Activated T-cell treated with anti-CD3 and anti-CD28 coated beads, Interleukin-2, amount 50 U/mL, for 1 hour (primary cell): ENCODE measurements at places on chromosomes 12 and 14.

- DNase-seq, result no peak
These were observed 257.2 kb downstream of the NELL2 start for GRCh38 chr12:44618946-44619345.

GRCh38 chr14:101500061-101500460, 61.2 kb upstream of the DIO3 start:
- no peak for DNase-seq

GRCh38 chr14:103216857-103217256, 93.6 kb downstream of the TNFAIP2 start:
- DNase-seq, result no peak

GRCh38 chr14:51546603-51547258, 105.0 kb upstream of the FRMD6 start:
- DNase-seq, result no peak

- no peak for DNase-seq
These were observed 26.2 kb downstream of the COX16 start for GRCh38 chr14:70333289-70333688.

DNA sequence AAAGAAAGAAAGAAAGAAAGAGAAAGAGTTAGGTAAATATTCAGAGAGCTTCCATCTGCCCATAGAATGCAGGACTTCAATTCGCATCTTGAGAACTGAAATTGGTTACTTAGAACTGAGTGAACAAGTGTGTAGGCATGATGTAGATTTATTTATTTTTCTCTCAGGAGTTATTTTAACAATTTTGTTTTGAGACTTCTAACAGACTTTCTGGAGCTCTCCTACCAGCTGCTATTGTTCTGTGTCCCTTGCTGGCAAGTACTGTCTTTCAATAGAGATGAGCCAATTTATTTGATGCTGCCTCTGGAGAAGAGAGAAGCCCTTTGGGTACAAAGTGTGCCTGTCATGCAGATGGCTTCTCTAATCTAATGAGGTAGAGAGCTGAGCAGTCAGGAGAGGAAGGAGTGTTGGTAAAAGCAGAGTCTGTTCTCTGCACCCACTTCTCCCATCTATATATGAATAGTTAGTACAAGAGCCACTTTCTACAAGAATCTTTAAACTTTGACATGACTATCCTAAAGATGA, 67.0 kb downstream of the SYT1 start:
- no peak for DNase-seq

GRCh38 chr12:15116086-15116485, 105.1 kb downstream of the RERG start:
- DNase-seq, result no peak

- DNase-seq, result no peak
These were observed 76.4 kb upstream of the FOXG1 start for GRCh38 chr14:28690029-28690692.

- no peak for DNase-seq
These were observed 71.7 kb downstream of the CRADD start for GRCh38 chr12:93748672-93749383.

DNA sequence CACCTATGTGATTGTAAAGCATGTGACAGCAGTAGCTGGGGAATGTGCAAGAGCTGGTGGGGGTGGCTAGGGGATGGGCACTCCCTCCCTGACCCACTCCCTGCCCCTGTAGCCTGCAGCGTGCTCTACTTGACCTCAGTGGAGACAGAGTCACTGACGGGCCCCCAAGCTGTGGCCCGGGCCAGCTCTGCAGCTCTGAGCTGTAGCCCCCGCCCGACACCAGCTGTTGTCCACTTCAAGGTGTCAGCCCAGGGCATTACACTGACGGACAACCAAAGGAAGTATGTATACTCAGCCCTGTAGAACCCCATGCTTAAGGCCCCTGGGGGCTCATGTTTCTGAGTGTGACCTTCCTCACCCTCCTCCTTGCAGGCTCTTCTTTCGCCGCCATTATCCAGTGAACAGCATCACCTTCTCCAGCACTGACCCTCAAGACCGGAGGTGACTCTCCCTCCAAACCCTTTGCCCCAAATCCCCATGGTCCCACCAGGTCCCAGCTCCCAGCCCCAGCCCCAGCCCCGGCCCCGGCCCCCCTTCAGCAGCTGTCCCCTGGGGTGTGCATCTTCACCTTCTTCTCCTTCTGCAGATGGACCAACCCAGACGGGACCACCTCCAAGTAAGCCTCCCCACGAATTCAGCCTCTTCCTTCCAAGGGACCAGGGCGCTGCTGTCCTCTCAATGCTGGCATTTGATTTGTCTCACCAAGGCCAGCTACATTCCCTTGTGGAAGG, 13.3 kb downstream of the TNS2 start:
- peak; percentile 13 for DNase-seq

DNA sequence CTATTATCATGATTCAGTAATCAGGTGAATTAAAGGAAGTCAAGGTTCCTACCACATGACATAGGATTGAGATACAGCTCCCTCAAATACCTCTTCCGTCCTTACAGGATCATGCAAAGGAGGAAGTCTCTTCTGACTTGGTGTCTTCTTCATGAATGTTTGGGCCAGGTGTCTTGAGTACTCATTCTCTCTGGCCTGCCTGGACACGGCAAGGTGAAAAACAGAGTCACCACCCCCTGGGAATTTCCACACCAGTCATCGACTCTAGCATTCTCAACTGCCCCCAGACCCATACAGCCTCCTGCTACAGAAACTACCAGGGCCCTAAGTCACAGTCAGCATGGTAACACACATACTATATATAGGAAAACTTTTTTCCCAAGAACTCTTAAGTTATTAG, 44.9 kb upstream of the LTBP2 start:
- no peak for DNase-seq

DNA sequence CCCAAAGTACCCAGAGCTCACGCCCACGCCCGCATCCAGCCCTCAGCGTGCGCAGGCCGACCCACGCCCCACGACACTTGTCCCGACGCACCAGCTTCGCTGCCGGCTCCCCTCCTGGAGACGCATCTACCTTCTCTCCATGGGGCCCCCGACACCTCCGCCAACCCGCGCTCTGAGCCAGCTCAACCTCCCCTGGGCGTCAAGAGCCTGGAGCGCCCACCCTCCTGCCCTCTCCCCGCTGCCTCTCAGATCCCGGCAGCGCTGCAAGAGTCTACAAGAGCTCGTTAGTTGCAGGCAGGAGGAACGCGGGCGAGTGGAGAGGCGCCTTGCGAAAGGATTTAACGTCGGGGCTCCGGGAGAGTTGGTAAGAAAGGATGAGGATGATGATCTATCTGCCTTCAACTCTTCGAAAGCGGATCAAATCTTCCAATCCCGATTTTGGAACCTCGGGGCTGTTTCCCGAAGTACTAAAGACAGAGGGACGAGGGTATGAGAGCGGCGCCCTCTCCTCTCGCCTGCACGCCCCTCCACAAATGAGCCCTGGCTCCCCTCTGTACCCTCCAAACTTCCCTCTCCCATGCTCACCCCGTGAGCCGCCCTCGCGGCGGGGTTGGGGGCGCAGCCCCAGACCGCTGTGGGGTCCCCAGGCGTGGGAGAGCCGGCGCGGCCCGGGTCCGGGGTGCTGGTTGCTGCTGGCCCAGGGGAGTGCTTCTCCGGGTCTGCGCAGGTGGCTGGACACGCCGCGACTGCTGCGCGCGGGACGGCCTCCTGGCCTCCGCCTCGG, 979 bp downstream of the LTBP2 start:
- no peak for DNase-seq

DNA sequence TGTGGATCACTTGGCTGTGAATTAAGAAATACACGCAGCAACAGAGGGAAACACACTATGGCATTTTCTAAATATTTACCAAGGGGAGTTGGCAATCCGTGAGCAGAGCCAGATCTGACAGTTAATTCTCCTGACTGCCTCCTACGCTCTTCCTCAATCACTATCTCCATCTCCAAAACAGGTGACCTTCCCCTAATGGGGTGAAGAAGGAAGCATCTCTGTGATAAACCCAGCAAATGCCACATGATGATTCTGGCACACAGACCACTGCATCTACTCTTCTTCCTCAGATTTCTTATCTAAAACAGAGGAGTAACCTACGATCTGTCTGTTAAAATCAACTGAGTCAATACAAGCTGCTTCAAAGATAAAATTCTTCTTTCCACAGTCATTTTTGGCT, 4.4 kb downstream of the SPTB start:
- no peak for DNase-seq

DNA sequence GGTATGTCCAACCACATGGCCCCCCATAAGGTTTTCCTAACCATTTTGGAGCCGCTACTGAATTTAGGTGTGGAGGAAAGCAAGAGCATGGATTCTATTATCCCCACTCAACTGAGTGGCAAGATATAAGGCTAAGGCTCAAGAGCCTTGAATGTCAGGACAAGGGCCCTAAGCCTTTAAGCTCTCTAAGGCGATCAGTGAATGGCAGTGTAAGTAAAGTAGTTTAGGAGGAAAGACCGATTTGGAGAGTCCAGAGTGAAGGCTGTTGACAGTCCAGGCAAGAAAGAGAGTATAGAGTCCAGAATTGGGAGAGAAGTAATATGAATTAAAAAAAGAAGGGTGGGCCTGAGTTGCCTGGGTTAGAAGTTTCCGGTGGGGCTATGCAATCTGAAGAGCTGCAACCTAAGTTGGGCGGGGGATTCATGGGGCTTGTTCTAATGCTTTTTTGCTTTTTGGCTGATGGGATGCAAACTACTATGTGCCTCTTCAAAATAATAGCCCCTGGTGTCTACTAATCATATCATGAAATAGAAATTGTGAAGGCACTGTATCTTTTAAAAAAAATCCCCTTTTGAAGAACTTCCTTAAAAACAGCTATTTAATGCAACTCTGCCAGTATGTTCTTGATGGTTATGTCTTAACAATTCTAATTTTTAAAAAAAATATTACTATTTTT, at the start of gene SPIC:
SPIC (plus strand) TSS at position 626 of the 676 bp plus-strand sequence. CDS start 1,569 bp downstream, outside the sequence.
- DNase-seq, result no peak

- DNase-seq, result no peak
These were observed 89.5 kb downstream of the ALX1 start for GRCh38 chr12:85369365-85370154.

- no peak for DNase-seq
These were observed 404.3 kb downstream of the NPAS3 start for GRCh38 chr14:33343016-33343415.

DNA sequence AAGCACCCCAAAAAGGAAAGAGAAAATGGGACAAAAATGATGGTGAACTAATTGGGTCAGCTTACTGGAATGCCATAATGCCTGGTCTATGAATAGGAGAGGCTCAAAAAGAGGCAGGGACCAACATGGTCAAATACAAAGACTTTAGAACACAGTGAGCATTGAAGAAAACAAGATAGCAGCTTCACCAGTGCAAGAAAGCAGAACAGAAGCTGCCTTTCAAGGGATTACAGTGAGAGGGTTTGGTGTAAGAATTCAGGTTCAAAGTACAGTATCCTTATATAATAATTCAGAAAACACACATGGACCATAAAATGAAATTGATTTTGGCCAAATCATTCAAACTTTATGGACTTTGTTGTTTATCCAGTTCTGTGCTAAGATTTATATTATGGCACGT, 162.1 kb downstream of the NAV3 start:
- DNase-seq, result no peak

DNA sequence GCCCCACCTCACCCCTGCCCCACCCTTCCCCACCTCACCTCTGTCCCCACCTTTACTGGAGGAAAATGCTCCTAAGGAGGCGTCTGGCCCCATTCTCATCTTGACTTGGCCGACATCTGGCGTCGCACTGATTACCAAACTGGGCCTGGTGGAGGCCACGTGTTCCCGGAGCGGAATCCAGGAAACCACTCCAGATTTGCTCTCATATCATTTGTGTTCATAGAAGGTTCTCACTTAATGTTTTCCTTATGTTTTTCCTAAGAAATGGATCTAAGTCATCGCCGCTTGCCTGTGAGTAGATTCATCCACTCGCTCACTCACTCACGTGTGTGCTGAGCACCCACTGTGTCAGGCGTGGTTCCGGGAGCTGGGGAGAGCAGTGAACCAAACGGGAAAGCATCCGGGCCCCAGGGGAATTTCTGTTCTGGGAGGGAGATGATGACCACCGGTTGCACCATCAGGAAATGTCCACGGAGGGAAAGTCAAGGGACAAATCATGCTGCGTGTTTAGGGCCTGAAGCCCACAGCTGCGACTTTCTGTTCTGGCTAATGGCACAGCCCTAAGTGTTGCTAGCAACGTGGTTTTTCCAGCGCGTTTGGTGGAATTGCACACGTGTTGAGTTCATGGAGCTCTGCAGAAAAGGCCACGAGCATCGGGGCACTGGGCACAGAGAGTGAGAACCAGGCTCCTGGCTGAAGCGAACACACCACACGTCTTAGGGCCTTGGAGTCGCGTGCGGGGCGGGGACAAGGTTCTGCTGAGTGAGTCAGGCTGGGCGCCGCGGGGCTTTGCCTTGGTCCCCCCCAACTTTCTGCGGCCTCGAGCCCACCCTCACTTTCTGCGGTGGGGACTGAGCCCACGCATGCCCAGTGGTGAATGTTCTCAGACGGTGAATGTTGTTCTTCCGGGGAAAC, 57.7 kb downstream of the ADGRD1 start:
- DNase-seq, result no peak

DNA sequence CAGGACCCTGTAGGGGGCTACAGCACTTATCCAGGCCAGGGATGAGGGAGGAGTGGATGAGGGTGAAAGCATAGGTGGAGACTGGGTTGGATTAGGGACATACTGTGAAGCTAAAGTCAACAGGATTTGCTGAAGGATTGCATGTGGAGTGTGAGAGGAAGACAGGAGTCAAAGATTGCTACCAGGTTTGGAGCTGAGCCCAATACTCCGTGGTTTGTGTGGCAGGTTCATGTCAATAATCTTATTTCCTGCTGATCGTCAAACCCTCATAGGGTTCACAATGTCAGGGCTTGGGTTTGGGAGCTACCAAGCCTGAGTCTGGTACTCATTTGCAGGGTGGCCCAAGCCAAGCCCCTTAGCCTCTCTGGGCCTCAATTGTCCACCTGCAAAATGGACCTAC, 77.1 kb upstream of the PLXNC1 start:
- no peak for DNase-seq

DNA sequence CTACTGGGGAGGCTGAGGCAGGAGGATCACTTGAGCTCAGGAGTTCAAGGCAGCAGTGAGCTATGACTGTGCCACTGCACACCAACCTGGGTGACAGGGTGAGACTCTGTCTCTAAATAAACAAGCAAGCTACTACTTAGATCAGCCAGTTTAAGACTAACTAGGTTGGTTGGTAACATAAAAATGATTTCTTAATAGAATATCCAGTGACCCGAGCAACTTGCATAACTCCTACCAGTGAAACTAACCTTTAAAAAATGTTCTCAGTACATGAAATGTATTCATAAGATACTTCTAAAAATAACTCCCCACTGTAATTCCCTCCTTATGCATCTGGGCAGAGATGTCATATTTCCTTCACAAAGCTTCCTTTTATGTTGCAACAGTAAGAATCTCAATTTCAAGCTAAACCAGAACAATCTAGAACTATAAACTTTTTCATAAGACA, 15.9 kb downstream of the TAOK3 start:
- no peak for DNase-seq
